Hepatocyte (in vitro differentiated cells): ENCODE measurements at places on chromosomes 7 and 10.
A peak's percentile ranks its signal among the peaks of the same experiment; 100 is the strongest.

DNA sequence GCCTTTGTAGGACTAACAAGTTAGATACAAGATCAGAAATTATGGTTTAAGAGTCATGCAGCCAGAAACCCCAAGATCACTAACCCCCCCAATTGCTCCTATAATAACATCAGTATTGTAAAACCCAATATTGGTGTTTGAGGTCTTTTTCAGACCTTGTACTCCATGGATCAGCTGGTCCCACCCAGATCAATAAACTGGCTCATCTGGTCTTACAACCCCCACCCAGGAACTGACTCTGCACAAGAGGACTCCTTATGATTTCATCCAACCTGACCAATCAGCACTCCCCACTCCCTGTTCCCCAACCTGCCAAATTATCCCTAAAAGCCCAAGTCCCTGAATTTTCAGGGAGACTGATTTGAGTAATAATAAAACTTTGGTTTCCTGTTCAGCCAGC lies 6.4 kb upstream of the GSAP start:
- H3K27me3 ChIP-seq: no peaks in the 10 kb centered on the region
- H3K4me1 ChIP-seq: peaks cover 13% of the 10 kb centered on the region
- DNase-seq: no peak
- no peak overlapping the region for H3K4me3 ChIP-seq
- no peak overlapping the region for H3K27ac ChIP-seq
- no peaks in the 10 kb centered on the region for H3K36me3 ChIP-seq

GRCh38 chr7:1169409-1170368 lies 9.7 kb upstream of the ZFAND2A start:
- no peak overlapping the region for H3K4me3 ChIP-seq
- no peaks in the 10 kb centered on the region for H3K4me1 ChIP-seq
- no peaks in the 10 kb centered on the region for H3K27me3 ChIP-seq
- DNase-seq: peak; percentile 40
- H3K27ac ChIP-seq: no peak overlapping the region

DNA sequence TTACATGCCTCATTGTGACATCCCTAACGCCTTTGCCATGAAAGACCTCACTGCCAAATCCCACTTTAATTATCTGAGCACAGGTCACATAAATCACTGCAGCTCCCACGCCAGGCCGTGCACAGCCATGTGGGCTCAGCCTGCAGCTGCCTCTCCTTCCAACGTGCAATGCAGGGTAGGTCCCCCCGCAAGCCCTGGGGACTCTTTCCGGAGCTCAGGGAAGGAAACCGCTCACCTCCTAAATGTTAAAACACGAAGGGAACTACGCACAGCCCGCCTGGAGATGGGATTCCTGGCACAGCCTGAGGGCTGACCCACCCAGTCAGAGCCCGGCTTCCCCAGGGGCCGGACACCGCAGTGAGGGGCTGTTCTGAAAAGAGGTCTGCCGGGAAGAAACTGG lies 128.0 kb downstream of the MAD1L1 start:
- DNase-seq: no peak
- H3K4me1 ChIP-seq: peaks cover 58% of the 10 kb centered on the region
- H3K36me3 ChIP-seq: no peaks in the 10 kb centered on the region
- no peaks in the 10 kb centered on the region for H3K27me3 ChIP-seq

DNA sequence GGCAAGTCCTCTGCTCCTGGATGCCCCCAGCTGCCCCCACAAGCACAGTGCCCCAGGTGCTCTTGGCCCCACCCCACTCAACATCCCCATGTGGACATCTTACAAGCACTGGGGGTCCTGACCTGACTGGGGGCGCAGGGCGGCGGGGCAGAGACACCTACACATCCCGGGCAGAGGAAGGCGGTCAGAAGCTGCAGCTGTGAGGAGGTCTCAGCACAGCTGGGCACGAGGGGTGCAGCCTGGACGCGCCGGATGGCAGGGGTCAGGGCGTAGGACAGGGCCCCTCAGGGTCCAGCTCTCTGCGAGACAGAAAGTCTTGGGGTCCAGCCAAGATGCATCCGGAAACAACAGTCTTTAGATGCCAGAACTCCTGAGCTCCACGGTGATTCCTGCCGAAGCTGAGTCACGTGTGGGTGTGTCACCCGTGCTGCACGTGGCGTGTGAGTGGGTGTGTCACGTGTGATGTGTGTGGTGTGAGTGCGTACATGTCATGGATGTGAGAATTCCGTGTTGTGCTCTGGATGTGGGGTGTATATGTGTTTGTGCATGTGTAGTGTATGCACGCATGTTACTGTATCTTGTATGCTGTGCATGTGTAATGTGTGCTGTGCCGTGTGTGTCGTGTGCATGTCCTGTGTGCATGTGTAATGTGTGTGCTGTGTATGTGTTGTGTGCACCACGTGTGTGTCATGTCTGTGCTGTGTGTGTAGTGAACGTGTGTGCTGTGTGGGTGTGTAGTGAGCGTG lies 5.1 kb downstream of the VENTX start:
- peaks cover 12% of the 10 kb centered on the region for H3K4me1 ChIP-seq
- H3K27me3 ChIP-seq: peaks cover 18% of the 10 kb centered on the region
- no peaks in the 10 kb centered on the region for H3K36me3 ChIP-seq
- no peak for DNase-seq
- no peak overlapping the region for H3K27ac ChIP-seq
